Activated CD4-positive, CD25-positive, alpha-beta regulatory T cell treated with anti-CD3 and anti-CD28 coated beads, Interleukin-2, amount 50 U/mL, for 24 hours (primary cell): ENCODE measurements at places on chromosomes 7 and 10.

DNA sequence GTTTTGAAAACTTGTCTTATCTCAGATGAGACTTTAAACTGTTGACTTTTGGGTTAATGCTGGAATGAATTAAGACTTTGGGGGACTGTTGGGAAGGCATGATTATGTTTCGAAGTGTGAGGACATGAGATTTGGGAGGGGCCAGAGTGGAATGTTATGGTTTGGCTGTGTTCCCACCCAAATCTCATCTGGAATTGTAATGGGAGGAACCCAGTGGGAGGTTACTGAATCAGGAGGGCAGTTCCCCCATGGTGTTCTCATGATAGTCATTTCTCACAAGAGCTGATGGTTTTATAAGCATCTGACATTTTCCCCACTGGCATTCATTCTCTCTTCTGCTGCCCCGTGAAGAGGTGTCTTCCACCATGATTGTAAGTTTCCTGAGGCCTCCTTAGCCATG lies 13.8 kb upstream of the POT1 start:
- no peak for ATAC-seq

GRCh38 chr7:149811831-149812490 lies 26.2 kb upstream of the ZNF862 start:
- ATAC-seq = no peak

DNA sequence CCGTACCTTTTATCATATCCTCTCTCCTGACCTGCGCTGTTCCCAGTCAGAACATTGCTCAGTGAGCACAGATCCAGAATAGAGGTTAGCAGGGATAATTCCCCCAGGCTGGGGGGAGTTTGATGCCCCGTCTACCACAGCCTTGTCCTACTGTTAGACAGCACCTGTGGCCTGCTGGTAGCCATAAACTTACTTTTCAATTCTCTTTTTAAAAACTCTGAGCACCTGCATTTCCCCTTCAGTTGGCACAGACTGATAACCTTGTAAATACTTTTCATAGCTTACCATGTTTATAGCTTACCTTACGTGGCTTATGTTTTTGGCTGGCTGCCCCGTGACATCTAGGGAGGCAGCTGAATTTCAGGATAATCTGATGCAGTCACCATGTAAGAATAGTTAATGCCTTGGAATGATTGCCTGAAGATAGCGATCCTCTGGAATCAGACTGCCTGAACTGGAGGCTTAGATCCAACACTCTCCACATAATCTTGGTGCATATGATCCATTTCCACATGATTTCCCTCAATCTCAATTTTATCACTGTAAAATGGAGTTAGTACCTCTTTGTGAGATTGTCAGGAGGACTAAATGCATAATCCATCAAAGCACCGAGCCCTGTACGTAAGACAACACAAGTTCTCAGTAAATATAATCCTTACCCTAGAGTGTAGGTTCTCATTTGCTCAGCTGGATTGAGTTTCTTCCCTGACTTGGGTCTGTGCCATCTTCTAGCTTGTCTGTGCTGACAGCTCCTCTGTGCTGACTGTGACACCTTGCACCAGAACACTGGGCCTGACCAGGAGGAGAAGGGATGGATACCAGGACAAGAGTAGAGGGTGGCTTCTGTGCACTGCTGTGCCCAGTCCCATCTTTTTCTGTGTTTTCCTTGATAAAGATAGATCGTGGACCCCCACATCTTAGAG lies 111.7 kb upstream of the GJD4 start:
- no peak for ATAC-seq

GRCh38 chr7:46165276-46165675 lies 244.2 kb upstream of the IGFBP3 start:
- no peak for ATAC-seq

DNA sequence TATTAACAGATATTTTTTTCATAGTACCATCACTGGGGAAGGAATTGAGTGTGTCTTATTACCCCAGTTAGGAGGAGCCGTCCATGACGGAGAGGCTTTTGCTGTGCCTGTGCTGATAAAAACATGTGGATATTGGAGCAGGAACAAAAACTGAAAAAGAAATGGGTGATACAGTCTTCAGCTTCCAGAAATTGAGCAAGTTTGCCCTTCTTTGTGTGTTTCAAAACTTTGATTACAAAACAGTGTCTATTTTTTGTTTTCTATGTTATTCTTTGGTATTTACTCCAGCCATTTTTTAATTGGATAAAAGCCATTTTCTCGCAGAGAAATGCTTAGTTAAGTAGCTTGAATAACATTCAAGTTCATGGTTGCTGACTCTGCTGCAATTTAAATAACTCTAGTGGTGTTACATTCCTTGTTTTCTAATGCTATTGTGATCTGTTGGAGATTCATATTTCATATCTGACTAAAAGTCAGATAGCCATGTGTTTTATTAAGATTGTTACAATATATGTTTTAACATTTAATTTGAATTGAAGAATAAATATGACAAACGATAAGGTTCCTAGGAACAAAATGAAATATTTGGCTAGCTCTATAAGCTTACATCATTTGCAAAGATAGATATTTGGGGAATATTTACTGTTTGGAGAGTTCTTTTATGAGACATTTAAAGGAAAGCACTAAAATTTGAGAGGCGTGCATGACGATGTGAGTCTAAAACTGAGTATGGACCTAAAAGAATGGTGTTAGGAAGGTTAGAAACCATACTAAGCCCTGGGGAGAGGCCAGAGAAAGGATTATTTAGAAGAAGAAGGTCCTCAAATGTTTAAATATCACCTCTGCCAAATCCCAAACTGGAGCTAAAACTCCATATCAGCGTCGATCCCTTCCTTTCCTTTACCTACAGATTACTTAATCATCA lies 747.3 kb upstream of the CELF2 start:
- no peak for ATAC-seq

DNA sequence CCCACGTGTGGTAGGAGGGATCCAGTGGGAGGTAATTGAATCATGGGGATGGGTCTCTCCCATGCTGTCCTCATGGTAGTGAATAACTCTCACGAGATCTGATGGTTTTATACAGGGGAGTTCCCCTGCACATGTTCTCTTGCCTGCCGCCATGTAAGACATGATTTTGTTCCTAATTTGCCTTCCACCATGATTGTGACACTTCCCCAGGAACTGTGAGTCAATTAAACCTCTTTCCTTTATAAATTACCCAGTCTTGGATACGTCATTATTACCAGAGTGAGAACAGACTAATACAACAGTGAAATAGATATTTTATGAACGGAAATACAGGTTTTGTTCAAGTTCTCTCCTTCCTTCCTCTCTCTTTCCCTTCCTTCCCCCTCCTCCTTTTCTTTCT lies 15.8 kb downstream of the CALD1 start:
- ATAC-seq = no peak
